ENCODE measurements at places on chromosomes 1 and 21. TPM values are rescaled to one million over a fixed set of nuclear protein-coding genes. Genes with fewer than 3 reads are reported as not detected.

- no peak for DNase-seq
Observed at GRCh38 chr1:154115180-154115579, 39.7 kb downstream of the NUP210L start.

DNA sequence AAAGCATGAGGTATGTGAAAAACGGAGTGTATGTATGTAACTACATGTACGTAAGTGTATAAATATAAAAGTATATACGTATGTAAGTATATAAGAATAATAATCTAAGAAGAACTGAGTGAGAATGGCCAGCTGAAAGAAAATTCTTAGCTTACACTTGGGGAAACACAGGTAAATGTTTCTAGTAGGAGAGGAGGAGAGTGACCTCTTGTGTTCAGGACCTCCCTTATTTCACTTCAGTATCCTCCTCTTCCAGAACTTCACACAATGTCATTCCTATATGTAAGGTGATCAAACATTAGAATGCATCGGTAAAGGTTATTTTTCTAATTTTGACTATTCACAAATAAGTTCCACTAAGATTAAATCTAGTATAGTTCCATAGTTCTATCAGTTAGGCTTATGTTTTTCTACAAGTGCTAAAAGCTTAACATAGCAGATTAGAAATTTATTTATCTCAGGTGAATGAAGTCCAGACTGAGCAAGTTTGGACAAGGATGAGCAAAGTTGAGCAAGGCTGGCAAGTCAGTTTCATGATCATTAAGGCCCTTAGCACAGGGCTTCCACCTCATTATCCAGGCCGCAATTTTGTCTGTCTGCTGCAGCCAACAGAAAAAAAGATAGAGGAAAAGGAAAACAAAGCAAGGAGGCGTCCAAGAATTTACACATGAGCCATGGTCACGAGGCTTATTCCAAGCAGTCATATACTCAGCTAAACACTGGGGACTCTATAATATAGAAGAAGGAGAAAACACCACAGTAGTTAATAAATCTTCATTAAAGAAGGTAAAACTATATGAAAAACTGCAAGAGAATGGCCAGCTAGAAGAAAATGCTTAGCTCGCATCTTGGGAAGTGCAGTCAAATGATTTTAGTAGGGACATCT lies 7.1 kb upstream of the MROH9 start:
- DNase-seq, result no peak

GRCh38 chr1:220879509-220880361 lies 492 bp downstream of the HLX start:
- no peak for DNase-seq

FAM110D gene
- not detected for total RNA-seq

FCGR3A gene
- 892 TPM for total RNA-seq

PFDN2 gene
- 40.0 TPM for total RNA-seq

- DNase-seq, result no peak
Observed at GRCh38 chr1:198778049-198778448, 139.2 kb downstream of the PTPRC start.

- DNase-seq, result no peak
Observed at GRCh38 chr1:7298145-7298544, 473.0 kb upstream of the VAMP3 start.

DNA sequence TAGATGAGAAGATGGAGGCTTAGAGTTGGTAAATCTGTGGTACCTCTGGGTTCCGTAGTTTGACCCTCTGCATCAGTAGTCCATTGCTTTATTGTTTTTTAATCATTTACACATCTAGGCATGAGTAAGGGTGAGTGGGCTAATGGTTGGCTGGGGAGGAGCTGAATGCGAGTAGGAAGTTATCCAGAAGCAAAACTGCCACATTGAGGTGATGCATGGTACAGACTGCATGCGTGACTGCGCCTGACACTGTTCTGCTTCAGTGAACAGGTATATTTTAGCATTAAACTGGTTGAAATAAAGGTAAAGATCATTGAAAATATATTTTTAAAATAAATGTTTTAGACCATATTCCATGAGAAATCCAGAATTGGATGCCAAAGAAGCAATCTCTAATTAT lies 4.4 kb downstream of the DNAJC16 start:
- no peak for DNase-seq

DNA sequence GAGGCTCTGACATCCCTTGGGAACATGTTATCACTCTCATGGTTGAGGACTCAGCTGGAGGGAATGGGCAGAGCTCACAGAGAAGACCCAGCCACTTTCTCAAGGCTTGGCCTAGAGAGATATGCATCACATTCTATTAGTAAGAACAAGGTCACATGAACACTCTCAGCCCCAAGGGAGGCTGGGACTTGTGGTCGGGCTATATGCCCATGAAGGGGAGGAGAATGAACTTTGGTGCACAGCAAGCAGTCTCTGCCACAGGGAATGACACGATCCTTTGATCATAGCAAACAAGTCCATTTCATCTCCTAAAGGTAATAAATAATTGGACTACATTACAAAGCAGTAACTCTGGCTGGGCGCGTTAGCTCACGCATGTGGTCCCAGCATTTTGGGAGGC lies 105.7 kb downstream of the SYF2 start:
- DNase-seq, result no peak

DNA sequence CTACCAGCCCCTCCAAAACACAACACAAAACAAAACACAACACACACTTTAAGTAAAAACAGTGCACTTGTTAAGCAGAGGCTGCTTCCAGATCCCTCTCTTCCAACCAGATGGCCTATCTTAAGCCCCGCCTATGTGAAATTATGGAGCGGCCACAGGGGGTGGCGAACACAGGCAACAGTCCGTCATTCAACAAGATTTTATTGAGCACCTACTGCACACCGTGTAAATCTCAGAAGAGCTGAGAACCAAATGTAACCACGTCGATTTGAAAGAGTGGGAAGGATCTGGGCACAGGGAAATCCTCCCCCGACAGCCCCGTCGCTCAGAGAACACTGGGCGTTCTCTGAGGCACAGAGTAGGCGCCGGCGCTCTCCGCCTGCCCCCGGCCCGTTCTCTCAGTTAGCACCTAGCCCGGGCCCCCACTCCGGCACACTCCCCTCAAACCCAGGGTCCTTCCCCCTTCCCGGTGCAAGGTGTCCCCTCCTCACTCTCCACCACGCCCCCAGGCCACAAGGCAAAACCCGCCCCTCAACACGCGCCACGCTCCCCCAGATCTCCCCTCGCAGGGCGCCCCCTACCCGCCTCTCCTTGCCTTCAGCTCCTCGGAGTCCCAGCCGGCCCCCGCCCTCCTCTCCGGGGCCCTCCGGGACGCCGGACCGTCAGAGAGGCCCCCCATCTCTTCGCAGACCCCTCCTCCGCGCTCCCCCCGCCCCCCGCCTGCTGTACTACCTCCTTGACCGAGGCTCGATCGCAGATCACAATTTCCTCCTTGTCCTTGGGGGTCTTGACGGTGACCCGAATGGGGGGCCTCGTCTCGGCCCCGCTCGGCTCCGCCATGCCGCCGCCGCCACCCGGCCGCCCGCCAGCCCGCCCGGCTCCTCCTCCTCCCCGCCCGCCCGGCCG lies 483 bp downstream of the UBQLN4 start:
- DNase-seq, result peak; percentile 78

All from natural killer cell (primary cell).